Smooth muscle cell of the pulmonary artery (primary cell): ENCODE measurements at places on chromosomes 2 and 18. TPM values are rescaled to one million over a fixed set of nuclear protein-coding genes. Genes with fewer than 3 reads are reported as not detected.

GREB1L gene
- total RNA-seq, result 0.85 and 1.0 TPM in 2 replicates

EMX1 gene
- not detected in 2 replicates for total RNA-seq

RNU2-63P gene
- total RNA-seq, result not detected in 2 replicates

PREPL gene
- 65.1 and 98.2 TPM in 2 replicates for total RNA-seq

SRD5A2 gene
- not detected in 2 replicates for total RNA-seq

BOLL gene
- not detected in 2 replicates for total RNA-seq

SERPINB13 gene
- total RNA-seq, result not detected in 2 replicates

RAB27B gene
- total RNA-seq, result 10.6 and 63.2 TPM in 2 replicates

FBXO48 gene
- 0.26 and 0.39 TPM in 2 replicates for total RNA-seq

CNGA3 gene
- not detected in 2 replicates for total RNA-seq
